ENCODE measurements at places on chromosomes 16 and 17.

GRCh38 chr16:46974352-46974751 lies 878 bp upstream of the DNAJA2 start:
- DNase-seq: no peak

- DNase-seq: no peak
These were observed 5.8 kb downstream of the ZC3H7A start for GRCh38 chr16:11791144-11791828.

- no peak for DNase-seq
These were observed 3.0 kb downstream of the ALKBH5 start for GRCh38 chr17:18186627-18186982.

DNA sequence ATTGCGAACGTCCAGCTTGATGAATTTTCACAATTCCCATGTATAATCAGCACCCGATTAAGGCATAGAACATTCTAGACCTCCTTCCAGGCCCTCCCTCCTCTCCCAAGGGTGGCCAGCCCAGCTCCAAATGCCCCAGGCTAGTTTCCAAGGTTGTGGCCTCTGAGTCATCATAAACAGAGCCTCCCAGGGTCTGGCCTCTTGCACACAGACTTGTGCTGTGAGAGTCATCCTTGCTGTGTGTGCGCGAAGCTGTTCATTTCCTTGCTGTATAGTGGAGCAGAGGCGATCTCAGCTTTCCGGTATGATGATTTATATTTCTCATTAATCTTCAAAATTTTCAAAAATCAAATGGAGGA lies 20.5 kb upstream of the JPH3 start:
- DNase-seq: no peak

DNA sequence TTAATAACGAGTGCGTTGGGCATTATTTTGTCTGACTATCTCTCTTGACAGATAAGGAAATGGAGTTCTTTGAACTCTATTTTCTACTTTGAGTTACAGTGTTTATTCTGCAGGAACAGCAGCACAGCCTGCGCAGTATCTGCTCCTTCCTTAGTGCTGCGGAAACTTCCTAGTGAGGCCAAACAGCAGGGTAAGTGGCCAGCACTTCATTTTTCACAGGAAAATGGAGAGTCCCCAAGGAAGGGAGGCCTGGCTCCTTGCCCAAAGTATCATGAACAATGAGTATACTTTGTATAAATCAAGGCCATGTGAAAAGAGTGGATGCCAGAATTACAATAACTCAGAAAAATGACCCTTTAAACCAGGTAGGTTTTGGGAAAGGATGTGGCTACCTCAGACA lies 140.6 kb downstream of the VPS53 start:
- no peak for DNase-seq
